Stimulated activated CD4-positive, alpha-beta T cell treated with anti-CD3 and anti-CD28 coated beads, Interleukin-2, amount 100 ng/mL, for 24 hours (primary cell): ENCODE measurements at places on chromosomes 13 and 19.

GRCh38 chr19:8221161-8221560, 12.0 kb downstream of the CERS4 start:
- no peak for DNase-seq

DNA sequence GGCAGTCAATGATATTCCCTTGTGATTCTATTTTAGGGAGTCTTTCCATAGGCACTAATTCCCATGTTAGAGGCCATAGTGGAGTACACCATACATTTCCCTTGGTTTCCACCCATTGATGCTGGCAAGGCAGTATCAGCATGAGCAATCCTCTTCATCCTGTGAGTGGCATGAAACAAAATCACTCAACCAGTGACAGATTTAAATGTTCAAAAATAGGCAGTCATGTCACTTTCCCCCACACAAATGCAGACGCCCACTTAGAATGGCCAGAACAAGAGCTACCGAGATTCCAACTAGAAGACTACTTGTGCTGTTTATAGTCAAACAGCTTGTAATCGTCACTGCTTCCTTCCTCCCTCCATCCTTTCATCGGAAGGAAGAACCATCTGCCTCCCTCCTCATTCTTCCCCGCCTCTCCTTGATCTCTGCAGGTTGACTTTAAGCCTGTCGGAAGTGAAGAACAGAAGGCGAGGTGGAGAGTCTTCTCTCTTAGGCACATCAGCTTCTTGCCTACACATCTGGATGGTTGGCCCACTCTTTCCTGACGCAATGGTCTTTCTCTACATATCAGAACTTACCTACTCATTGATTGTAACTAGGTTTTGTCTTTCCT, 22.6 kb downstream of the RASL11A start:
- no peak for DNase-seq

- no peak for DNase-seq
Observed at GRCh38 chr19:15721268-15721667, 6.6 kb upstream of the OR10H2 start.

GRCh38 chr13:70634893-70635292, 526.6 kb upstream of the KLHL1 start:
- DNase-seq = no peak

DNA sequence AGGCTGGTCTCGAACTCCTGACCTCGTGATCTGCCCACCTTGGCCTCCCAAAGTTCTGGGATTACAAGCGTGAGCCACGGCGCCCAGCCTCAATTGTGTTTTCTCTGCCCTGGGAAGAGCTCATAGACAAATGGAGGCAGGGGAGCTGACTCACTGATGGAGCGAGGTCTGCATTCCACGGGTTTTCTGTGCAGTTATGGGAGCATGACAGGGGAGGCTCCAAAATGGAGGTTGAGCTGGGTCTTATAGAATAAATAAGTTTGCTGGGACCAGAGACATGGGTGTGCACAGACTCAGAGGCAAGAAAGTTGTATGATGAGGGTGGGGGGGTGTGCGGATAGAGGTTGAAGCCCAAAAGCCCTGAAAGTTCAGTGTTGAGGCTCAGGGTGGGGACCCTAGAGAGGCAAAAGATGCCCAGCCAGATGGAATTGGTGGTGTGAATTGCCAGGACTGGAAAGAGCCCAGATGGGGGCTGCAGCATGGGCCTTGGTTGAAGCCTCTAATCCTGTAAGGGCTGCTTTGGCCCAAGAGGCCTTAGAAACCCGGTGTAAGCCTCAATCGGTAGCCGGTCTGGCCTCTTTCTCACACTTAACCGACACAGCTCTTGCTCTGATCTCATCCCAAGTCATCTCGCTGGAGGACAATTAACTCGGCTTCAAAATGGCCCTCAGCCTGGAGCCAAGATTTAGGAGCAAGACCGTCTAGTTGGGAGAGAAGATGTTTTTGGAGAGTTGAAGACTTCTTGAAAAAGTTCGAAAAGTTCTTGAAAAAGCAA, 1.9 kb downstream of the TPM4 start:
- no peak for DNase-seq

DNA sequence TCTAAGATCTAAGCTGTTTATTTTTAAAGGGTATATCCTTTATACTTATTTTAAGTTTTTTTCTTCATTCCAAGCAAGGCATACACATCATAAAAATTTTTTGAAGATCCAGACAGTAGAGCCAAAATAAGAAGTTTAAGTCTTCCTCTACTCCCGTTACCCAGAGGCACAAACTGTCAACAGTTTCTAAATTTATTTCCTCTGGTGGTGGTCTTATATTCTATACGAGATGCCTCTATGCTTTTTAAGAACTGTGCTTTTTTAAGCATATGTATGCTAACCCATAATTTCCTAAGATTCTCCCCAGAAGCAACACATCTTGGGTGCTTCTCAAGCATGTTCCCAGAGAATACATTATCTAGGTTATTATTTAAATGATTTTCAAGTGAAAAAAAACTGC, 383.6 kb downstream of the COG6 start:
- DNase-seq = no peak

GRCh38 chr19:50184196-50184595, 19.2 kb upstream of the MYH14 start:
- DNase-seq = no peak

GRCh38 chr19:49020931-49021895, 2.9 kb downstream of the CGB3 start:
- DNase-seq = no peak

GRCh38 chr13:20006206-20006605, 47.7 kb downstream of the ZMYM2 start:
- no peak for DNase-seq

DNA sequence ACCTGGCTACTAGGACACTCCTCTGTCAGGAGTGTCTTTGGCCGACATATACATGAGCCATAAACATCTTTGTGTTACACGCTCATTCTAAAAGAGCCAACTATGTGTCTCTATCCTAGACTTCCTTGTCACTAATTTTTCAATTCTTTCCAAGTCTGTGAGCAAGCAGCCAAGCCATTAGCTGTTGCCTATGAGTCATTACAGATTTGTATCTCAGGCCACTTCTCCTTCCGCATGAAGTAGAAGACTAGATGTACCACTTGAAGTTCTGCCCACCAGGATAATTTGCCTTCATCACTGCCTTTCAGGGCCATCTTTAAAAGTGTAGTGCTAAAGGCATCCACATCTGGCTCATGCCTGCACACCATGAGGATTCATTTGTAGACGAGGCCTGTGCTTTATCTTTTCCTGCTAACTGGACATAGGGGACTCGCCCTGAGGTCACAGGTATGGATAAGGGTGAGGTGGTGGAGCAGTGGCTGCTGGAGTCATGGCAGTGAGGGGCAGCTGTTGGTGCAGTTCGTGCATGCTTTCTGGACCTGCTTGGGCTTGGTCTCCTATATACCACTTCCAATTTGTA, 126.1 kb upstream of the KL start:
- DNase-seq = no peak

- no peak for DNase-seq
Observed at GRCh38 chr19:5503598-5503997, 48.4 kb downstream of the ZNRF4 start.
